ENCODE measurements at places on chromosomes 12 and 14. TPM values are rescaled to one million over a fixed set of nuclear protein-coding genes. Genes with fewer than 3 reads are reported as not detected.

The EML1 gene
- total RNA-seq: 1.7 TPM

The KRT82 gene
- not detected for total RNA-seq

- H3K4me3 ChIP-seq: no peak overlapping the region
- no peak overlapping the region for H3K27ac ChIP-seq
- DNase-seq: no peak
- no peaks in the 10 kb centered on the region for H3K4me1 ChIP-seq
Measured at GRCh38 chr12:32115404-32116104, 8.9 kb downstream of the BICD1 start.

DNA sequence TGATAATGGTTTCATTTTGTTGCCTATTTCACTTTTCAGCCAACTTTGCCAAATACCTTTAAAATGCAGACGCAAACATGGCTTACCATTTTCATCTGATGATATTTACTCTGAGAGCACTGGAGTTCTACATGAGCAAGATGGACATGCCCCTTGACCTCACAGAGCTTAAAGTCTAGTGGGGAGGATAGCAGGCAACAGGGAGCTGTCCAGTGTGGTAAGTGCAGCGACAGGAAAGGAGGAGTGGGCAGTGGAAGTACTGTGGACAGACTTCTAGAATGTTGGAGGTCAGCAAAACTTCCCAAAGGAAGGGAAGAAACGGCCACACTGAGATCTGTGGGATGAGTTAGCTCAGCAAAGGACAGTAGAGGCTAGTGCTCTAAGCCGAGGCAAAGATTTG lies 25.3 kb downstream of the LRIG3 start:
- H3K36me3 ChIP-seq: no peaks in the 10 kb centered on the region
- no peaks in the 10 kb centered on the region for H3K4me1 ChIP-seq
- H3K27me3 ChIP-seq: no peaks in the 10 kb centered on the region
- no peak overlapping the region for H3K4me3 ChIP-seq
- DNase-seq: no peak

DNA sequence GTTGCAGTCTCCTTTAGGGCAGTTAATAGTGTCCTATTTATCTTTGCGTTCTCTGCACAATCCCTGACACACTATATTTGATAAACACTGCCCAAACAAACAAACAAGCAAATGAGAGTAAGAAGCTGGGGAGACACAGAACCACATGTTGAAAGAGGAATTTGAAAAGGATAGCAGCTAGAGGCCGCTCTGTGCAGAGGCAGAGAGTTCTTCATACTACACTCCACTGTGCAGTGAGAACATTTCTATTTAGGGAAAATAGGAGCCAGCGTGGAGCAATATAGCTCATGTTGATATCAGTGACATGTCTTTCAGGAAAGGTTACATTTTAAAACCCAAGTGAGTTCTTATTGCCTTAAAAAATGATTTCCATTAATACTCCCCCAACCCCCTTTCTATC lies 140.3 kb upstream of the SEL1L start:
- H3K27ac ChIP-seq: no peak overlapping the region
- no peaks in the 10 kb centered on the region for H3K36me3 ChIP-seq
- H3K27me3 ChIP-seq: no peaks in the 10 kb centered on the region
- no peaks in the 10 kb centered on the region for H3K4me1 ChIP-seq
- no peak overlapping the region for H3K4me3 ChIP-seq

GRCh38 chr14:100201701-100202100 lies 37.2 kb upstream of the YY1 start:
- no peak overlapping the region for H3K4me3 ChIP-seq
- no peak for DNase-seq
- no peak overlapping the region for H3K27ac ChIP-seq
- no peaks in the 10 kb centered on the region for H3K36me3 ChIP-seq
- H3K27me3 ChIP-seq: no peaks in the 10 kb centered on the region
- H3K4me1 ChIP-seq: no peaks in the 10 kb centered on the region

GRCh38 chr14:74917646-74918081 lies 5.4 kb downstream of the RPS6KL1 start:
- no peaks in the 10 kb centered on the region for H3K27me3 ChIP-seq
- no peak for DNase-seq
- H3K4me3 ChIP-seq: no peak overlapping the region
- H3K36me3 ChIP-seq: no peaks in the 10 kb centered on the region

GRCh38 chr12:30740274-30740673 lies 14.5 kb downstream of the CAPRIN2 start:
- H3K27me3 ChIP-seq: no peaks in the 10 kb centered on the region
- no peak overlapping the region for H3K27ac ChIP-seq
- DNase-seq: no peak
- H3K4me3 ChIP-seq: no peak overlapping the region
- no peaks in the 10 kb centered on the region for H3K36me3 ChIP-seq

DNA sequence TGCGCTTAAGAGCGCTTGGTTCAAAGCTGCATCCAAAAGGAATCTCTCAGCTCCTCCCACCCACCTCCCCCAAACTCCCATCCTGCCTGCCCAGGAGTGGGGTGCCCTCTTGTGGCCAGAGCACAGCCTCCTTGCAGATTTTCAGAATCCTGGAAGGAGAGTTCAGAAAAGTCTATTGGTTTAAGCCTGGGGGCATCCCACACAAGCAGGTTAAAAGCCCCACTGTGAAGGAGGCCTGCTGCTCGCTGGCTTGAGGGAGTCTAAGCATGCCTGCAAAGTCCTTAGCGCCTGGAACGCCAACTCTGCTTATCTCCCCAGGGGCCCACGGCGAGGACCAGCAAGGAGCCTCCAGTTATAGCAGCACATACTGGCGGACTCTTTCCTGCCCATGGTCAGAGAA lies 297.1 kb downstream of the KSR2 start:
- H3K27ac ChIP-seq: no peak overlapping the region
- no peak for DNase-seq
- no peaks in the 10 kb centered on the region for H3K4me1 ChIP-seq
- H3K36me3 ChIP-seq: no peaks in the 10 kb centered on the region
